ENCODE measurements at places on chromosomes 12 and 14.

- DNase-seq = no peak
Observed at GRCh38 chr12:39780913-39781446, 161.4 kb upstream of the ABCD2 start.

- no peak for DNase-seq
Observed at GRCh38 chr12:108712925-108713203, 18.5 kb downstream of the CORO1C start.

- DNase-seq = no peak
Observed at GRCh38 chr12:100472325-100472724, 1.3 kb upstream of the NR1H4 start.

- no peak for DNase-seq
Observed at GRCh38 chr14:100191584-100192249, 32.3 kb upstream of the DEGS2 start.

- no peak for DNase-seq
Observed at GRCh38 chr12:129900306-129900705, 3.5 kb downstream of the TMEM132D start.

DNA sequence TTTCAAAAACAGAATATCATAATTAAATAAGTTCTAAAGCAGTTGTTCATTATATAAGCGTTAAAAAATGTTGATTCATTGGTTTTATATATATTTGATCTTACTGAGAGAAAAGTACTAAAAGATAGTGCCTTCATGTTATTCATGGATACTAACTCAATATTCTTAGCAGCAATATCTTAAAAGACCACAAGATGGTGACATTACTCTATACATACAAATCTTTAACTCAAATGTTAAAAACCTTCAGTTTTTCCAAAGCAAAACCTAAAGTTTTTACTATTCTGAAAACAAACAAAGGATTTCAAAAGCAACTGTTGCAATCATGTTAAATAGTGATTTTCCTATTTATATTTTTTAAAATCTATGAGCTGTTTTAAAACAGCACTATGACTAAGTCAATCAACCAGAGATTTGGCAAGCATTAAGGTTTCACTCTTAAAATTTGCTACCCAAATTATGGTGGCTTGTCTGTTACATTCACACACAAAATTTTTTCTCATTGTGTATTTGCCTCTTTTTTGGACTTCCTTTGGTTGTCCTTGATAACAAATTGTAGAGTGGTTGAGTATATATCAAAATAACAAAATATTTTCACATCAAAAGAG, 50.1 kb upstream of the RERGL start:
- DNase-seq = no peak

DNA sequence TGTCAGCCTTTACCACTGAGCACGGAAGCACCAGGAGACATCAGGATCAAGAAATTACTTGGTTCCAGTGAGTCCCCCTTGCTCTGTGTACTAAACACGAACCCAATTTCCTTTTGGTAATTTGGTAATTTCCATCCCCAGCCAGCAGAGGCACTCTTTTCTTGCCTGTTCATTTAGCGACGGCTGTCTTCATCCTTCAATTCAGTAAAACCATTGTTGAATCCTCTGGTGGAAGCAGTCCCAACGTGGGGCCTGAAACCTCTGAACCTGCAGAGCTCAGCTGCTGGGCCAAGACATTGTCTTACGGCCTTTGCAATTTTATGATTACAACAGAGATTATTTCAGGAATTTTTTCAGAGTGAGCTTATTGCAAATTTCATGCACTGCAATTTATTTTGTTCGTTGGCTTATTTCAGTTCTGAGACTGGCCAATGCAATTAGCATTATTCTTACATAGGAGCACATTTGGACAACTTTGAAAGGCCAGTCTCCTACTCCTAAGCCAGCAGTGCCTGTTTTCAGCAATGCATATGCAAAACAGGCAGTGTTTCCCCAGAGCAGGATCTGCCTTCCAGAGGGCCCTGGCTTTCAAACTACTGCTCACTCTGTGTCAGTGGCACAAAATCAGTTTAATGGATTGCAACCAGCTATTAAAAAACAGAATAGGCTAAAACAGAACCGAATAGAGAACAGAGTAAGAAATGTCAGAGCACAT, 372.9 kb upstream of the TMEM132C start:
- DNase-seq = no peak

DNA sequence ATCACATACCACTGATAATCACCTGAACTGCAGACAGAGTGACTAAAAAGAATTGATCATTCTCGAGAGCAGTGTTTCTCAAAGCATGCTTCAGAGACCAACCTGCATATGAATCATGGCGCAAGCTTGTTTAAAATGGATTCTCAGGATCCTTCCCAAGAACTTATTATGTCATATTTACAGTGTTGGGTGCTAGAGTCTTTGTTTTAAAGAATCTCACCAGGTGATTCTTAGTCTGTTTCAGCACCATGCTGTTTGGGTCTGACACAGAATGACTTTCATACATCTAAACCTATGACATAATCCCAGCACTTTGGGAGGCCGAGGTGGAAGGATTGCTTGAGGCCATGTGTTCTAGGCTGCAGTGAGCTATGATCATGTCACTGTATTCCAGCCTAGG, 31.3 kb upstream of the SSPN start:
- no peak for DNase-seq

DNA sequence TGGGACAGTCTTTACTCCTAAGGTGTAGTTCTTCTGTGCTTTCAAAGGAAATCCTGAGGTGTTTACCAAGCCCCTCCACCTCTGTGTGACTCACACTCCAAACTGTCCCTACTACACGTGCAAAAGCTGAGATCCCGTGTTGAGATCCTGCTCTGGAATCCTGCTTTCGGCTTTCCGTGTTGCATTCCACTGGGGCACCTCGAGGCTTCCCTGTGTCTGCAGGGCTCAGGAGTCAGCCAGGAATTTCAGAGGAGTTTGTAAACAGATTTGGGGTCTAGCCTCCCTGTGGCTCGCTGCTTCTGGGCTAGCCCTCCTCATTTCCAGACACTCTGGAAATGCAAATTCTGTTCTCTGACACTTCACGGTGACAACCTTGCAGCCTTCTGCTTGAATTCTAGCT, 48.4 kb downstream of the CACNA2D4 start:
- DNase-seq = no peak

- DNase-seq = no peak
Observed at GRCh38 chr12:55720071-55720564, at the start of gene RDH5. RDH5 (plus strand) TSS chr12:55720393; CDS start chr12:55721185, 792 bp downstream.

DNA sequence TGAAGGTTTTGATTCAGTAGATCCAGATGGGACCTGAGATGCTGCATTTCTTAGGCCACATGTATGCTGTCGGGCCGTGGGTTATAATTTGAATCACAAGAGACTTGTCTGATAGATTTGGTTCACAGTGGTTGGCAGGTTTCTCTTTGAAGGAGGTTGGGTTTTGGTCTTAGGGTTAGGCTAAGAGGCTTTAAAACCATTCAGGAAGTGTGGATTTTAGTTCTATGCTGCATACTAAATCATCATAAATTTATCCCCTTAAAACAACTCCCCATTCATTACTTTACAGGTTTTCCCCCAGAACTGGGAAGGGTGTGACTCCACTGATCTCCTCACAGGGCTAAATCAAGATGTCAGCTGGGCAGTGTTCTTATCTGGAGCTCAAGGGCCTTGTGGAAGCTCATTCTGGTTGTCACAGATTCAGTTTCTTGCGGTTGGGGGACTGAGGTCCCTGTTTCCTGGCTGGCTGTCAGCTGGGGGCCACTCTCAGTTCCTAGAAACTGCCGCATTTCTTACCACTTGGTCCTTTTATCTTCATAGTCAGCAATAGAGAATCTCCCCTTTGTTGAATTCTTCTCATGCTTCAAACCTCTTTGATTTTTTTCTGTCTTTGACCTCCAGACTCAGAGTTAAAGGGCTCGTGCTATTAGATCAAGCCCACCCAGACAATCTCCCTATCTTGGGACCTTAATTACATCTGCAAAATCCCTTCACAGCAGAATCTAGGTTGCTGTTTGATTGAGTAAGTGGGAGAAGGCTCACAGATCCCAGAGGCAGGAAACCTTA, 20.6 kb upstream of the PCNX1 start:
- no peak for DNase-seq

GRCh38 chr14:21019366-21019765, 5.5 kb downstream of the NDRG2 start:
- no peak for DNase-seq

- no peak for DNase-seq
Observed at GRCh38 chr12:55067701-55068100, 47.9 kb downstream of the NEUROD4 start.

DNA sequence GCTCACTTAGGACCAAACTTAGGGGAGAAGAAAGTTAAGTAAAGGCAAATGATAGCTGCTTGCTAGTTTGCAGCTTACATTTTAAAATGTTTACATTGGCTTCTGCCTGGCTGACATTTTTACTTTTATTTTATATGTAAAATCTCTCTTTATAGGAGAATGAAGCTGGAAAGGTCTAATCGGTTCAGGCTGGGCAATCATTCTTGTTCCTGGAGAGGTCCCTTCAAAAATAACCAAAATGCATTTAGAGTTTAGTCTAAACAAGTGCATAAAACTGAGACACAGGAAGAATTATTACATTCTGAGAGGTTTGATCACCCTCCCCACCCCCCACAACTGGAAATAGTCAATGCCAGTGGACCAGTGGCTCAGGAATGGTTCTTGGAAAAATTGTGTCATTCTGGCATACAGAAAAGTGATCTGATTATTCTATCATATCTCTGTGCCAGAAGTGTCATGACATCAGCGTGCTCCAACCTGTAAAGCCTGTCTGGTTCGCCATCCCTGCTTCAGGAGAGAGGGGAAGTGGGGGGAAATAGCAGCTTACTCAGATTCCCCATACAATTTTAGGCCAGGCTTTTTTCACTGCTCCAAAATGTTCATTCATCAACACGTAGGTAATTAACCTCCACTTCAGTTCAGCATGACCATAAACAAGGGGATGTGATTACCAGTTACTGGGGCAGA, 4.2 kb downstream of the PRICKLE1 start:
- no peak for DNase-seq

- DNase-seq = no peak
Observed at GRCh38 chr12:56658921-56659320, 13.1 kb upstream of the ATP5F1B start.

DNA sequence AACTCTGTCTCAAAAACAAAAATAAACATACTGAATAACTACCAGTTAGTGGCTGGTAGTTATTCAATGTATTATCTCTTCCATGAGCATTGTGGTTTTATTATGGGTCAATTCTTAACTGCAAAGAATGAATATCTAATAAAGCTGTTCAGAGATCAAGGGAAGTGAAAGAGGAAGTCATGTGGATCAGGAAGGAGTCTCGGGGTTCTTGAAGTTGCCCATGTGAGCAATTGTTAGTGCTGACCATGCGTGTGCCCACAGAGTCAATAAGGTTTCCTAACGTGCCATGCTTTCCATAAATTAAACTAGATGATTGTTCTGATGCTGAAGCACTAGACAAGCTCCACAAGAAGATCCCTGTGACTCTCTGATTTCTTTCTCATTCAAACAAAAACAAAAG, 136.5 kb upstream of the CPSF6 start:
- no peak for DNase-seq

DNA sequence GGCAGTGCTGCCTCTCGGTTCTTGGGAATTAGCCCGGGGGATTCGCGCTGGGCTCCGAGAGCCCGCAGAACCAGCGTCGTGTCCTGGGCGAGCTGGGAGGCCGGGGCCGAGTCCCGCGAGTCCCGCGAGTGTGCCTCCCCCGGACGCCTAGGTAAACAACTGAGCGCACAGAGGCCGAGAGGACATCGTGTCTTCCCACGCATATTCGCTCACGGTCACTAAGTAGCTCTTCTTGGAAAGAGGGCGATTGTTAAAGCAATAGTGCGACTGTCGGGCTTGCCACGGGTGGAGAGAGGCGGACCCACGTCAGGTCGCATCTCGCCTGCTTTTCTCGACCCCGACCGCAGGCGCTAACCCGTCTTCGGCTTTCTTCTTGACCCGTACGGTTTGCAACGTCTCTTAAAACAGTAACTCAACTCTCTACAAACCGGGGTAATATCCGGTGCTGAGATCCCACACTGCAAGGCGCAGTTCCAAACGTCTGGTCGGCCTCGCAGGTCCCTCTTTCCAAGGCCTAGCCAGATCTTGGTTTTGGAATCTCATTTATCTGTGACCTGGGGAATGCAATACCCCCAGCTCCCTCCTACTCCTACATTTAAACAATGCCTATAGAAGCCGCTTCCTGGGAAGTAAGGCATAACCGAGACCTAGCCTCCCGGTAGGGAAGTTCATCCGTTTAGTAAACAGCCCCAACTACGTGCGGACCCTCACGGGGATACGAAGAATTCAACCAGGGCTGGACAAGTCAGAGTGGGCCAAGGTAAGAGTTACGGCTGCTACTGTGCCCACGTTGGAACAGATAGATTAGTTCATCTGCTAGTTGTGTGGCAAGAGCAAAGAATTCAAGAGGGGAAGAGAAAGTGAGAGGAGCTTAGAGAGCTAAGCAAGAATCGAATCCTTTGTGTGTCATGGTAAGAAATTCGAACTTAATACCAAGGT, 736 bp upstream of the PHLDA1 start:
- DNase-seq = no peak

DNA sequence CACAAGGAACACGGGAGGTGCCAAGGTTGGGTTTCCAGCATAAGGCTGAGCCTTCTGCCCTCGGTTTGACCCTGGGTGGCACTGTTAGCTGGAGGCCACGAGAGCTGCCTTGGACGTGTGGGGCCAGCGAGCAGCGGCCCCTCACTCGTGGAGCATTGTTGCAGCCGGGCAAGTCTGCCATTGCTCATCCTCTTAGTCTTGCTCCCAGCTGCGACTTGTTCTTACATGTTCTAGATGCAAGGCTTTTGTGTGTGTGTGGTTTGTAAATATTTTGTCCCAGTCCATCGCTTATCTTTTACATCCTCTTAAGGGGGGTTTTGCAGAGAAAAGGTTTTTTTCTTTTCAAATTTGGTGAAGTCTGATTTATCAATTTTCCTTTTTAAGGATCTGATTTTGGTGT, 21.1 kb upstream of the C1S start:
- DNase-seq = no peak

DNA sequence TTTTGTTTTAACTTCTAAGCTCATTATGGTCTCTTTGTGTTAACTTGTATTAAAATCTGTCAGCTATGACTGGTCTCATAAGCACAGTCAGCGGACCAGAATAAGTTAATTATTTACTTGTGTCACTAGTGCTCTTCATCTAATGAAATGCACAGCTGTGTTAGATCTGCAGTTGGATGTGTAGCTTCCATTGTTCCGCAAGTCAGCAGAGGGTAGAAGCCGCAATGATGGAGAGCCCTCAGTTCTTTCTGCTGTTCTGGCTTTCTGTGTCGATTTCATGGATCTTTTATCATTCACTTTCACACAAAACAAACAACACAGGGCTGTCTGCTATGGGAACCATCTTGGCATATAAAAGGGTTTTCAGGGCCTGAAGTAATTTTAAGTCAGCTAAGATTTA, 89.3 kb upstream of the RFX4 start:
- no peak for DNase-seq

GRCh38 chr12:89529738-89530137, 3.9 kb upstream of the POC1B start:
- no peak for DNase-seq

GRCh38 chr12:57012600-57013465, 3.5 kb downstream of the TAC3 start:
- DNase-seq = no peak

- no peak for DNase-seq
Observed at GRCh38 chr12:108021141-108021540, 107.9 kb upstream of the WSCD2 start.

GRCh38 chr12:6824085-6824775, 2.6 kb downstream of the GPR162 start:
- peak; percentile 61 for DNase-seq

GRCh38 chr14:23327947-23328744, 6.9 kb downstream of the PABPN1 start:
- no peak for DNase-seq

All from left forelimb (tissue), 1 donor.